ENCODE measurements at places on chromosomes 16 and 17.
A peak's percentile ranks its signal among the peaks of the same experiment; 100 is the strongest.

GRCh38 chr17:41812381-41813151 is at the start of gene FKBP10:
Gene FKBP10, plus strand, starts transcription at chr17:41813004. Its CDS starts 31 bp downstream, at chr17:41813035.
- no peak for DNase-seq

GRCh38 chr17:75878174-75878998 is at the start of gene TRIM47:
Gene TRIM47, minus strand, starts transcription at chr17:75878581. Its CDS starts 33 bp downstream, at chr17:75878548.
- no peak for DNase-seq

DNA sequence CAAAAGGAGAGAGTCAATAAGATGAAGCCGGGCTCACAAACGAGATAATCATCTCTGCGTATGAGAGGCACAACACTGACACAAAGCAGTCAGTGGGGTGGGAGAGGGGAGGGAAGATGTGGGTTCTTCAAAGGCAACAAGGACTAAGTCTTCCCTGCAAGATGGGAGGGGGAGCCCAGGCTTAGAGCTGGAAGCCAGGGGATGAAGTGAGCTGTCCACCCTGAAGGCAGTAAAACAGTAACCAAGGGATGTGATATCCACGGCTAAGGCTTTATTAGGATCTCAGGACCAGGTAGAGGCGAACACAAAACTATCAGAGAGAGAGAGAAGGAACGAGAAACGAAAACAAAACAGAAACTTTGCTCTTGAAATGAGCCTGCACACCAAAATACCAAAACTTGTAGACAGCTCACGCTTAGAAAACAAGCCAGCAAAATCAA is 115.9 kb downstream of the DYNLRB2 start:
- peak; percentile 37 for DNase-seq

- no peak for DNase-seq
Observed at GRCh38 chr17:80067393-80067986, 31.0 kb downstream of the CCDC40 start.

DNA sequence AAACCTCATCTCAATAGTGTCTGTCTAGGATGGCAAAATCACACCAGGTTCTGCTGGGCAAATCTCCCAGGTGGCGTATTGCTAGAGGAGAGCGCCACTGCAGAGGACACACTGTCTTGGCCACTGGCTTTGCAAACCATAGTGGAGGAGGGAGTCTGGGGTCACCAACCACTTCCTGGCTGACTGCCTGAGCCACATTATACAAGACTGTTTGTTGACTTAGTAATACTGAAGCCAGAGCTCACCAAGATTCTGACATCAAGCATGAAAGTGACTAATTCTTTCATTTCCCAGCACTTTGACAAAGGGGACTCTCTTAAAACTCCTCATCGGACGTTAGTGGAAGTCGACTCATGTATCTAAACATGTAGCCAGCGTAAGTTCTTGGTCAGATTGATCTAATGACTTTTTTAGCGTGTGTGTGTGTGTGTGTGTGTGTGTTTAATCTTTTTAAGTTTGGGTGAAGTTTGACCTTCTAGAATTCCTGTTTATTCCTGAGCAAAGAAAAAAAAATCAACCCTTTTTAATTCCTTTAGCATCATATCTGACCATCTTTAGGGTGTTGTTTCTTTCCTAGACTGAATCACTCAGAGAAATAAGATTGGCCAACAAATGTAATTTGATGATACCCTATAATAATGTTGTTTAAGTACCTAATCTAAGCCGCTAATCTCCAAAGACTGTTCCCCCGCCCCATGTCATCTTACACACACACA is 13.7 kb downstream of the PITPNC1 start:
- DNase-seq = peak; percentile 65

GRCh38 chr17:32174889-32175288 is 32.6 kb downstream of the RHOT1 start:
- no peak for DNase-seq

DNA sequence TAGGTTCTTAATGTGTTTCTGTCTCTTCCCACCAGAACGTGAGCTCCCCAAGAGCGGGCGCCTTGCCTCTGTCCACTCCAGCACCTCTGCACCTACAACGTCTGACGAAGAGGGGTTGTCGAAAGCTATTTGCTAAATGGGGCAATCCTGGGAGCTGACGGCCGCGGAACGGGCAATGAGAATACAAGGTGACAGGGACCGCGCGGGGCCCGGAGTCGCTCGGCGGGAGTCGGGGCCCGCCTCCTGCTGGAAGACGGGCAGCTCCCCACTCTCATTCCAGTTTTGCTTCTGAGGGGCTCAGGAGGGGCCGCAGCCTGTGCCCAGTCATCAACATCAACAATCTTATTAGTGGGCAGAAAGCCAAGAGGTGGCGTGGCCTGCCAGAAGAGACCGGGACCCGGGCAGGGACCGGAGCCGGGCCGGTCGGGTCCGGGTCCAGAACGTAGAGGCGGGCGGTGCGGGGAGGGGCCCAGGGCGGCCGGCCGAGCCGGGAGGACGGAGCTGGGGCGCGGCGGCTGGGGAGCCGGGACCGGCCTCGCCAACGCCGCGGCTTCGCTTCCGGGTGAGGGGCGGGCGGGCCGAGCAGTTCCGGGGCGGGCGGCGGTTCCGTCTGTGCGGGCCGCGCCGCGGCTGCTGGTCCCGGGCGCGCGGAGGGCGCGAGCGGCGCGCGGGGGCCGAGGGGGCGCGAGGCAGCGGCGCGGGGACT is at the start of gene MOSMO:
Gene MOSMO (plus strand): TSS at position 603 of the 706 bp plus-strand sequence. CDS start 191 bp downstream, outside the sequence.
- peak; percentile 76 for DNase-seq

GRCh38 chr17:65184235-65184959 is 47.2 kb downstream of the RGS9 start:
- DNase-seq = no peak

GRCh38 chr16:79456036-79456435 is 144.5 kb downstream of the MAF start:
- no peak for DNase-seq

GRCh38 chr17:10640475-10640874 is 16.6 kb downstream of the MYH3 start:
- no peak for DNase-seq

DNA sequence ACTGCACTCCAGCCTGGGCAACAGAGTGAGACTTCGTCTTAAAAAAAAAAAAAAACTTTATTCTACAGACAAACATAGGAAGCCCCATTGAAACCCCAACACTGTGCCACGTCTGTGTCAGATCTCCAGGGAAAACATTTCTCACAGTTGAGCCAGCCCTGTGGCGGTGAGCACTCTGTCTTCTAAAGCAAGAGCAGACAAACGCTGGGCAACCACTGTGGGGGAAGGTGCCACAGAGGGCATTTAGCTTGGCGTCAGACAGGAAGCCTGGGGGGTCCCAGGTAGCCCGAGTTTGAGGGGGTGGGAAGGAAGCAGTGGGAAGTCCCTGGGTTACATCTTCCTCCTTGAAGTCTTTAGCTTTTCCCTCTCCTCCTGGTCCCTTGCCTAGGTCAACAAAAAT is 16.0 kb downstream of the C17orf100 start:
- no peak for DNase-seq

DNA sequence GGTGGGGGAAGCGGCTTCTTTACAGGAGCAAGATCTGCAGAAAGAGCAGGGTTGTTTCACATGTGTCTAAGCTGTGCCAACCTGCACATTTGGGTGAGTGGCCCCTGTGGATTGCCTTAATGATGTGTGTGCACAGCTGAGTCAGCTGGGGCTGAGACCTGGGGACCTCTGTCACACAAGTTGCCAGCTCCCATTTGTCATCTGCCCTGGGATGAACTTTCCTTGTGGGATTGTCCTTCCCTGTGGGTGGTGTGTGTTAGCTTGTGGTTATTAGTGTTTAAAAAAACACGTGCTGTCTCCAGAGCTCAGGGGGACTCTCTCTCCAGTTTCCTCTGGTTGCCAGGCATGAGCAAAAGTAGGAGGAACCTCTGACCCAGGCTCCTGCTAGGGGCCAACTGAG is 400.5 kb upstream of the CCL2 start:
- no peak for DNase-seq

- DNase-seq = no peak
Observed at GRCh38 chr17:78002166-78002565, 43.7 kb downstream of the TNRC6C start.

GRCh38 chr16:82504836-82505235 is 121.9 kb upstream of the CDH13 start:
- no peak for DNase-seq

DNA sequence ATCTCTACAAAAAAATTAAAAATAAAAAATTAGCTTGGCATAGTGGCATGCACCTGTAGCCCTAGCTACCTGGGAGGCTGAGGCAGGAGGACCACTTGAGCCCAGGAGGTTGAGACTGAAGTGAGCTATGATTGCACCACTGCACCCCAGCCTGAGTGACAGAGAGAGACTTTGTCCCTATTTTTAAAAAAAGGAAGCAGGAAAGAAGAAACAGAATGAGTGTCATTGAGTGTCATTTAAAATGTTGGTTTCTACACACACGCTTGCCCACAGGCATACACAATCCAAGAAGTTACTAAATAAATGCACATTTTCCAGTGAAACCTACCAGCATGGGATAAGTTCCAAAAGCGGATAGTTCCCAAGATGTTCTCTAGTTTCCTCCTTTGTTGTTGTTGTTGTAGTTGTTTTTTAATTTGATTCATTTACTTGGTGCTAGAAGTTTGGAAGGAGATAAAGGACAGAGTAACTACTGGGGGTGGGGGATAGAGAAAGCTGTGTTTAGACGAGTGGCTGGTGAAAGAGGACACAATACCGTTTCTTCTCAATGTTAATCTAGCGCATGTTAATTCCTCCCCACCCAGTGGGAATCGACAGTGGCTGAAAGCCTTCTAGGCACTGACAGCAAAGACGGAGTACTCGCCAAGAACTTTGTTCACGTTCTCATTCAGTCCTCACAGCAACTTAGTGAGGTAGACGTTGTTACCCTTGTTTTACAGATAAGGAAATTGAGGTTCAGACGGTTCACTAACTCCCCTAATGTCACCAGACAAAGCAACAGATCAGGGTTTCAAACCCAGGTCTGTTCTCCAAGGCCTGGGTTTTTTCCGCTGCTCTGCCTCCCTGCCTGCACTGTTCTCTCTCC is 17.3 kb downstream of the MRPS23 start:
- DNase-seq = no peak

GRCh38 chr17:1872976-1873375 is 43.2 kb downstream of the RPA1 start:
- DNase-seq = no peak
